Stimulated activated CD8-positive, alpha-beta memory T cell treated with anti-CD3 and anti-CD28 coated beads, Interleukin-2, amount 100 ng/mL, for 1 hour (primary cell): ENCODE measurements at places on chromosomes 5 and 9.

DNA sequence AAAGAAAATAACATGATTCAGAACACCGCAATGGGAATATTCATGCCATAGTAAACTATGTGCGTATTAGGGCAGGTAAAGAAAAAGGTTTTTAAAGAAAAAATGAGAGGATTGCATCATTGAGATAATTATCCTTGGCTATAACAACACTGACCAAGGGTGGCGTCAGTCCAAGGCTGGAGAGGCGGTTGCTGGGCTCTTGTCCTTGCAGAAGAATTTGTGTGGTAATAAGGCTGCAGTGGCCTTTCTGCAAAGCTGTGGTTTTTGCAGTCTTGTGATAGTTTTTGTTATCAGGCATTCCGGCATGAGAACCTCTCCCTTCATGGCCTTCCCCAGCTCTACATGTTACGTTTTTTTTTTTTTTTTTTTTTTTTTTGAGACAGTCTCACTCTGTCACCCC is 14.0 kb downstream of the BOD1 start:
- no peak for DNase-seq

GRCh38 chr9:127841087-127841835 is 13.2 kb downstream of the ENG start:
- no peak for DNase-seq

GRCh38 chr5:171897231-171897630 is 109.2 kb downstream of the FBXW11 start:
- DNase-seq, result peak; percentile 2

GRCh38 chr5:7850395-7851239 is at the start of gene CFAP90:
Gene CFAP90 (minus strand): TSS chr5:7851133. CDS start chr5:7851021, 112 bp downstream.
- peak; percentile 27 for DNase-seq

DNA sequence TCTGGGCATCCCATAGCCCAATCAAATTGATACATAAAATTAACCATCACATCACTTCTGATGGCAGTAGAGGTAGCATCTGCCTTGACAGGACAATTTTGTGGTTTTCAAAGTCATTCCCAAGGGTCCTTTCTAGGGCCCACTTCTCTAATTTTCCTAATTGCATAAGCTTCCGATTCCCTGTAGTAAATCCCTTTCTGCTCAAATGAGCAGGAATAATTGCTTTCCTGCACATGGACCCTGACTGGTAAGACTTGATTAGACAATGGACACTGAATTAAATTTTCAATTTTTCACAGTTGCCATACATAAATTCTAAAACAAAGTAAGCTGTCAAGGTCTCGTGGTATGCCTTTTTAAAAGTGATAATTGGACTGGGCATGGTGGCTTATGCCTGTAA is 22.0 kb upstream of the IL17B start:
- DNase-seq, result no peak

GRCh38 chr9:1938675-1939170 is 76.4 kb upstream of the SMARCA2 start:
- DNase-seq, result no peak

- DNase-seq, result no peak
Measured at GRCh38 chr5:178525906-178526732, 64.1 kb downstream of the COL23A1 start.

DNA sequence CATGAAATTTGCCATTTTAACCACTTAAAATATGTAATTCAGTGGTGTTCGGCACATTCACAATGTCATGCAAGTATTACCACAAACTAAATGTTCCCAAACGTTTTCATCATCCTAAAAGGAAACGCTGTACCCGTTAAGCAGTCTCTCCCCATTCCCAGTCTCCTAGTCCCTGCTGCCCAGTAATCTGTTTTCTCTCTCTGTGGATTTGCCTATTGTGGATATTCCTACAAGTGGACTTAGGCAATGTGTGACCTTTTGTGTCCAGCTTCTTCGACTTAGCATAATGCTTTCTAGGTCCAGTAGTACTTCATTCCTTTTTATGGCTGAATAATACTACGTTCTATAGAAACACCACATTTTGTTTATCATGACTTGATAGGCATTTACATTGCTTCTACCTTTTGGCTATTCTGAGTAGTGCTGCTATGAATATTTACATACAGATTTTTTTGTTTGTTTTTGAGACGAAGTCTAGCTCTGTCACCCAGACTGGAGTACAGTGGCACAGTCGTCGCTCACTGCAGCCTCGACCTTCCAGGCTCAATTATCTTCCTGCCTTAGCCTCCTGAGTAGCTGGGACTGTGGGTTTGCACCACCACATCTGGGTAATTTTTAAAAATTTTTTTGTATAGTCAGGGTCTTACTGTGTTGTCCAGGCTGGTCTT is 13.0 kb downstream of the DENND4C start:
- DNase-seq, result no peak

GRCh38 chr9:87749335-87750035 is 23.6 kb downstream of the CTSL start:
- DNase-seq, result no peak

GRCh38 chr9:120579139-120580050 is 572 bp downstream of the CDK5RAP2 start:
- no peak for DNase-seq

DNA sequence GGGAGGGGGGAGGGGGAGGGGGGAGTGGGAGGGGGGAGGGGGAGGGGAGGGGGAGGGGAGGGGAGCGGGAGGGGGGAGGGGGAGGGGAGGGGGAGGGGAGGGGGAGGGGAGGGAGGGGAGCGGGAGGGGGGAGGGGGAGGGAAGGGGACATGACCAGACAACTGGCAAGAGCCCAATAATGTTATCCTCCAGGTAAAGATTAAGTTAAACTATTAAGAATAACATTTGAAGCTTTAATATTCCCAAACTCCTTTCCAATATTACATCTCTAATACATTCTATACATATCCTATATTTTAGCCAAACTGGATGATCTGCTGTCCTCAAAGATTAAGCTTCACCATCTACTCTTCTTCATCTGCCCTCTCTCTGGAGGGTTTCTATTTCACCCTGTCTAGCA is 25.8 kb downstream of the C5 start:
- DNase-seq, result no peak

DNA sequence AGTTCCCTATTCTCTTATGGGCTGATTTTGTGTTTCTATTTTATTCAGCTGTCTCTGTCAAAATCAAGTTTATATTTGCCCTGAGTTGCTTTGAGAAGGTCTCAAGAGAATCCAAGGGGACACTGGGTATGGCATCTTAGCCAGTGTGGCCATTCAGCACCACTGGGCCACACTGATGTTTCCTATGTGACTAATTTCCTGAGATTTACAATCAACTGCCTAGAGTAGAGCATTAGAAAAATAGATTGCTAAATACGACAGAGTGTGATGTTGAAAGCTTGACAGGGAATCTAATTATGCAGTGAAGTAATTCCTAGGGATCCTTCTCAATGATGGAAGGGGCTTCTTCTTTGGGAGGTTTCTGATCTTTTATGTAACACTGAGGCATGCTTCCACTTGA is 141.7 kb downstream of the SV2C start:
- DNase-seq, result no peak

- DNase-seq, result no peak
Measured at GRCh38 chr9:99259231-99259918, 37.3 kb downstream of the SEC61B start.

- no peak for DNase-seq
Measured at GRCh38 chr5:67002832-67003684, 193.5 kb downstream of the CD180 start.

- DNase-seq, result no peak
Measured at GRCh38 chr5:8756498-8757084, 789.3 kb downstream of the SEMA5A start.

DNA sequence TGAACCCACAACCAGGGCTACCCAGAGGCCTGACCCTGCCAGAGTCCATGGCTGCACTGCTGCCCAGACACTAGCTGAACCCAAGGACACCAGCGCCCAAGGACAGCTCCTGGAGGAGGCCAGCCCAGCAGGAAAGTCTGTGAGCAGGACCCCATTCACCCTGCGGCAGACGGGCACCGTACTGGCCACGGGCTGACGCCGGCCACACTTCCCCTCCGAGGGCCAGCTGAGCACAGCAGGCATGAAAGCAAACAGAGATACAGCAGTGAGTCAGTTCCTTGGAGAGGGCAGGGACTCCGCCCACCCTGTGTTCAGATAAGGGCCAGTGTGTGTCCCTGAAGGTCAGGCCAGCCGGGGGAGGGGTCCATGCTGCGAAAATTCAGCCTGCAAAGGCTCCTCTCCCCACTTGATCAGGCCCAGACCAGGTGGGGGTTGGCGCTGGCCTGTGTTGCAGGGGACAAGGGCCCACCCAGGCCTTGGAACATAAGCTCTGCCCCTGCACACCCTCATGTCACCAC is 3.2 kb downstream of the RNF208 start:
- no peak for DNase-seq

DNA sequence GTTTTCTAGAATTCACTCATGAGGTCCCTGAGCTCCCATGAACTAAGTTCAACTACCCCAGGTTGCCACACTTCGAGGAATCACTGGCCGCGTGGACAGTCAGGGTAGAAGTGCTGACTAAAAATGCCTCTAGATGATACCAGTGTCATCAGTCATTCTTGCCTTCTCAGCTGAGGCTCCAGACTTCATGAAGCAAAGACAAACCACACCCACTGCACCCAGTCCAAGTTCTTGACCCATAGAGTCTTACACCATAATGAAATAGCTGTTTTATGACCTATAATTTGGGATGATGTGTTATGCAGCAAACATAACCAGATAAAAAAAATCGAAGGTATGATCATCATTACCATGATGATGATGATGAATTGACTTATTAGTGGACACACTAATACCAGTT is 632.9 kb upstream of the TLE4 start:
- DNase-seq, result no peak

- no peak for DNase-seq
Measured at GRCh38 chr5:103840600-103840999, 278.0 kb upstream of the NUDT12 start.

- DNase-seq, result no peak
Measured at GRCh38 chr5:172133359-172134029, 54.5 kb downstream of the STK10 start.

DNA sequence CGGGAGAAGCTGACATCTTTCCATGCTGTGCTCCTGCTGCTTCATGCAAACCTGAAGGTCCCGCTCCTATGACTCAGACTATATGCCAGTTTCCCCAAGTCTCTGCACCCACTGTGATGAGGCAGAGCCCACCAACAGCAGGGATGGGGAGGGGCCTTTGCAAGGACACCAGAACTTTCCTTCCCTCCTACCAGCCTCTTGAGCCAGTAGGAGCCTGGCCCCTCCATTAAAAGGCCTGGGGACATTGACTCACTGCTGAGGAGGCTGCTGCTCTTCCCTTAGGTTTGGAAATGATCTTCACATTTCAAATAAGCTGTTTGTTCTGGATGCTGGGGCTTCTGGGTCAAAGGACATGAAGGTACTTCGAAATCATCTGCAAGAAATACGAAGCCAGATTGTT is 26.1 kb upstream of the CTSL start:
- no peak for DNase-seq

DNA sequence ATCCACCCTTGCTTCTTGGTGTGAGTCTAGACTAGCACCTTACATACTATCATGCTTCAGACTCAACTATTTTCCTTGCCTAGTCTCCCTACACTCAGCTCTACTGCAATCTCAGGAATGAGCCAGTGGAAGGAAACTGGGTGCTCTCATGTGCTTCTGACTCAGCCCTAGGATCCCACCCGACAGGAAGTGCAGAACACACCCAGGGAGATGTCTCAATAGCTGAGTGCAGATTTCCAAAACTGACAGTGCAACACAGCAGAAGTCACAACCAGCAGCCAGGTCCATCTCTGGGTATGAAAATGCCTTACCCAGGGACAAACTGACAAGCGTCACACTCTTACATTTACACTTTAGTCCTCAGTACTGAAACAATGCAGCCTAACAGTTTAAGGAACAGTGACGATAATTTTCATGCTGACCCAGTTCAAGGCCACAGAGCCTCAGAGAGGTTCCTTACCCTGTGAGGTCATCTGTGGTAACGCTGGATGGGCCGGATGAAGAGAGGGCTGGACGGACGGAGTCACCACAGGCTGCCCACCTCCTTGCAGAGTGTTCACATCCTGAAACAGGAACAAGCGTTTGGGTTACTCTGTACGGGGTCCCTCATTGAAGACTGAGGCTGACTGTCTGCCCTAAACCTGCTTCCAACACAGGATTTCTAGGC is 33.0 kb downstream of the FKBP15 start:
- DNase-seq, result no peak

DNA sequence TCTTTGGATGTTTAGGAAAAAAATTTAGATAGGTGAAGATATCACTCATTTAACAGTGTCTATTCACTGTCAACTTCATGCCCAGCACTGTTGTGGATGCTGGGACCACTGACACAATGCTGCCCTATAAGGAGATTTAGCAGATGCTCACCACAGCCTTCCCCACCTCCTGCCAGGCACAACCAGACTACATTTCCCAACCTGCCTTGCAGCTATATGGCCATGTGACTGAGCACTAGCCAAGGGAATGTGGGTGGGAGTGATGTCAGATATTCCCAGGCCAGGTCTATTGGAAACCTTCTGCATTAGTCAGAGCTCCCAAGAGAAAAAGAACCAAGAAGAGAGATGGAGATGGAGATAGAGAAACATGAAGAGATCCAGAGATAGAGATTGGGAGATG is 302.6 kb upstream of the TAS2R1 start:
- no peak for DNase-seq
